ENCODE measurements at places on chromosomes 4 and X. TPM values are rescaled to one million over a fixed set of nuclear protein-coding genes. Genes with fewer than 3 reads are reported as not detected.

Gene ARR3
- not detected for total RNA-seq

Gene F11
- total RNA-seq = not detected

- H3K36me3 ChIP-seq = no peaks in the 10 kb centered on the region
- H3K4me1 ChIP-seq = no peaks in the 10 kb centered on the region
- H3K27me3 ChIP-seq = no peaks in the 10 kb centered on the region
- no peak overlapping the region for H3K4me3 ChIP-seq
- H3K27ac ChIP-seq = peak overlapping the region; percentile 81
- no peak for DNase-seq
Observed at GRCh38 chr4:4990329-4990728, 28.9 kb downstream of the CYTL1 start.

DNA sequence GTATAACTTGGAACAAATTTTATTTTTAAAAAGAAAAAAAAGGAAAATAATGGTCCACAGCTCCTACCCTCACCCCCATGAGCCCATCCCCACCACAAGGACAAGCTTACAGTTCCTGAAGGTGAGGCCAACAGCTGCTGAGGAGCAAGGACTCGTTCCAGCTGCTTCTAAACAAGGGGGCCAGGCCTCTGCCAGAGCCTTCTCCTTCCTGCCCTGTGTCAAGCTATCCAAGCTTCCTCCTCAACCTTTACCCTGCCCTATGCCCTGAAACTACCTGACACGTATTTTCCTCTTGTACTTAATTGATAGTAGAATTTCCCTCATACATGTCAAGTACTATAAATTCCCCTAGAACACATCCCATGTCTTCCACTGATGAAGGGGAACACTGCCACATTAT lies 8.8 kb downstream of the SH3D19 start:
- peak overlapping the region; percentile 49 for H3K27ac ChIP-seq
- H3K36me3 ChIP-seq = no peaks in the 10 kb centered on the region
- no peaks in the 10 kb centered on the region for H3K4me1 ChIP-seq

GRCh38 chr4:13615161-13615560 lies 12.4 kb downstream of the BOD1L1 start:
- no peak for DNase-seq
- H3K4me1 ChIP-seq = no peaks in the 10 kb centered on the region
- H3K4me3 ChIP-seq = no peak overlapping the region
- no peaks in the 10 kb centered on the region for H3K27me3 ChIP-seq
- peaks cover 3% of the 10 kb centered on the region for H3K36me3 ChIP-seq
- no peak overlapping the region for H3K27ac ChIP-seq

DNA sequence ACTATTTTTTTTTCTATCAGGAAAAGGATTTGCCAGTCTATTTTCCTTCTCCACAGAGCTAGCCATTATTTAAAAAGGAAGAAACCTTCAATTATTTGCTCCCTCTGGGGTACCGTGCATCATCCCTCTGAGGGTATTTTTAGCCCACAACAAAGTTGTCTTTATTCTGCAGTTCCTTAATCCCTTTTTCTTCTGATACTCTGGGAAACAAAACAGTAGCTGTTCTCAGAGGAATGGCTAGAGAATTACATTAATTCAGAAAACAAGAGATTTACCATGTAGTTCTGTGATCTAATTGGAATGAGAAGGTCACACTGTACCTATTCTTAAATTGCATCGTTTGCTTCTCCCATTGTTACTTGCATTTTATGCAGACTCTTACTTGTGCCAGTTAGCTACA lies 1056.7 kb downstream of the STIM2 start:
- no peaks in the 10 kb centered on the region for H3K27me3 ChIP-seq
- H3K27ac ChIP-seq = no peak overlapping the region
- DNase-seq = no peak

DNA sequence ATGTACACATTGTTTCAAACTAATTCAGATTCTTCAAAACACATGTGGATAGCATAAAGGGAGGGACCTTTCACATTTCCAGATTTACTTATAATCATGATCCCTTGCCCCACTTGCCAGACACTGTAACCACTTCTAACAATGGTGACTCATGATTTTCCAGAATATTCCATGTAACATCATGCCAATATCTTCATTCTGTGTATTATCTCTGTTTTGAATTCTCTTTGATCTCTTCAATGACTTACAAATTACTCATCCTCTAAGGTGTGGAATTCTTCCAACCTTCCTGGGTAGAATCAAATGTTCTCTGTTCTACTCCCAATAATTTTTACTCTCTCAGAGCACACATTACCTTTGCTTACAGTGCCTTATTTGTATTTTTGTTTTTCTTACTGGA lies 517.1 kb downstream of the PCDH7 start:
- no peaks in the 10 kb centered on the region for H3K36me3 ChIP-seq
- DNase-seq = no peak
- no peak overlapping the region for H3K4me3 ChIP-seq
- H3K4me1 ChIP-seq = no peaks in the 10 kb centered on the region
- H3K27me3 ChIP-seq = no peaks in the 10 kb centered on the region
- no peak overlapping the region for H3K27ac ChIP-seq

- no peak for DNase-seq
- H3K27ac ChIP-seq = no peak overlapping the region
- peaks cover 3% of the 10 kb centered on the region for H3K27me3 ChIP-seq
- H3K36me3 ChIP-seq = no peaks in the 10 kb centered on the region
- no peak overlapping the region for H3K4me3 ChIP-seq
- H3K4me1 ChIP-seq = no peaks in the 10 kb centered on the region
Observed at GRCh38 chrX:1215123-1215823, 2.8 kb upstream of the CRLF2 start.

- H3K4me1 ChIP-seq = no peaks in the 10 kb centered on the region
- H3K36me3 ChIP-seq = no peaks in the 10 kb centered on the region
- H3K27me3 ChIP-seq = no peaks in the 10 kb centered on the region
Observed at GRCh38 chrX:1185561-1185960, 26.9 kb downstream of the CRLF2 start.
